Glutamatergic neuron (in vitro differentiated cells): ENCODE measurements at places on chromosomes 3 and 15.

- no peak for DNase-seq
These were observed 734.1 kb downstream of the GBE1 start for GRCh38 chr3:81027344-81027743.

GRCh38 chr15:48064421-48064820 is 56.4 kb upstream of the SLC24A5 start:
- DNase-seq = no peak

DNA sequence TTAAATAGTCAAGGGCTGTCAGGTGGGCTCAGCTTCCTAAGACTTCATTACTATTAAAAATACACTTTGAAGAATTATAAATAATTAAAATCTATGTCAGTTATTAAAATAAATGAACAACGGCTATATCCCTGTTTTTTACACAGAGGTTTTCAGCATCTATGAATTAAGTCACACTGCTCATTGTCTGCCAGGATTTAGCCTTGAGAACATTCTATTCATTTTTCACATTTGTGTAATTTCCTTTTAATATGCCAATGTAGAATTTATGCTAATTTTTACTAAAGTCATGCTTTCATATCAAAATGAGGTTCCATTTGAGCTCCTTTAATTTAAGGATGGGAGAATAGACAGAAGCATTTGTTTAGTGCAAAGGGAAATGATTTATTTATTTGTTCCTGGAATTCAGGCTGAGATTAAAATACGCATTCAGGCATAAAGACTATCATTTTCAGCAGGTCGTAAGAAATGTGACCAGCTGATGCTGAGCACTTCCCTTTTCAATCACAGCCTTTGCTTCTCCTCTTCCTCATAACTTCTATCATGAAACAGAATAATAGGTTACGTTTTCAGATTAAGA is 345.1 kb downstream of the MFSD1 start:
- DNase-seq = no peak

- no peak for DNase-seq
These were observed 622.1 kb downstream of the IGSF11 start for GRCh38 chr3:118412503-118412902.

- no peak for DNase-seq
These were observed 1.7 kb downstream of the ATR start for GRCh38 chr3:142576792-142577191.

GRCh38 chr3:191120447-191121298 is 78.4 kb upstream of the OSTN start:
- no peak for DNase-seq

DNA sequence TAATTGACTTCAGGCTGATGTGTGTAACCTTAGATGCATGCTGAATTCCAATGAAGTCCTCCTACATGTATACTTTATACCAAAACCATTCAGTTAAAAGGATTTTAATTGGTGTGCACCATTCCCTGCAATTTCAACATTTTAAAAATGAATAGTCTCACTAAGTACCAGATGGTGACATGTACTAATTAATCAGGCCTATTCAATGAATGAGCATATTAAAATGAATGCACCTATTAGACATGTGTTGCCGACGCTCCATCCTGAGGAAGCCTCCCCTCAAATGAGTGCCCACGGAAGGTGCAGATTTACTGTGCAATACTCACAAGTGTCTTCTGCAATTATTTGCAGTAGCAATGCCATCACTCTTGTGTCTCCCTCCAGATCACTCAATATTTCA is 124.7 kb upstream of the TSPAN3 start:
- no peak for DNase-seq

DNA sequence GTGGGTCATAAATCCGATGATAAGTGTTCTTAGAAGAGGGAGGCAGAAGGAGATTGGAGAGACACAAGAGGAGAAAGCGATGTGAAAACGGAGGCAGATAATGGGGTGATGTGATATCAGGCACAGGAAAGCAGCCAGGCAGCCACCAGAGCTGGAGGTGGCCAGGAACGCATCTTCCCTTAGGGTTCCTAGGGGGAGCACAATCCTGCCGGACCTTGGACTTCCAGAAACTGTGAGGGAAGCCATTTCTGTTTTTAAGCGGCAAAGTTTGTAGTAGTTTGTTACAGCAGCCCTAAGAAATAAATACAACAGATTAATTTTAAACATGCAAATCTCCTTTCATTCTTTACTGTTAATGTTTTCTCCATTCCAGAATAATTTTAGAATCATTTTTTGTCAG is 259.9 kb upstream of the TMC3 start:
- no peak for DNase-seq

GRCh38 chr3:135229018-135229495 is 434.0 kb downstream of the EPHB1 start:
- DNase-seq = no peak
